ENCODE measurements at places on chromosomes 4 and X.

DNA sequence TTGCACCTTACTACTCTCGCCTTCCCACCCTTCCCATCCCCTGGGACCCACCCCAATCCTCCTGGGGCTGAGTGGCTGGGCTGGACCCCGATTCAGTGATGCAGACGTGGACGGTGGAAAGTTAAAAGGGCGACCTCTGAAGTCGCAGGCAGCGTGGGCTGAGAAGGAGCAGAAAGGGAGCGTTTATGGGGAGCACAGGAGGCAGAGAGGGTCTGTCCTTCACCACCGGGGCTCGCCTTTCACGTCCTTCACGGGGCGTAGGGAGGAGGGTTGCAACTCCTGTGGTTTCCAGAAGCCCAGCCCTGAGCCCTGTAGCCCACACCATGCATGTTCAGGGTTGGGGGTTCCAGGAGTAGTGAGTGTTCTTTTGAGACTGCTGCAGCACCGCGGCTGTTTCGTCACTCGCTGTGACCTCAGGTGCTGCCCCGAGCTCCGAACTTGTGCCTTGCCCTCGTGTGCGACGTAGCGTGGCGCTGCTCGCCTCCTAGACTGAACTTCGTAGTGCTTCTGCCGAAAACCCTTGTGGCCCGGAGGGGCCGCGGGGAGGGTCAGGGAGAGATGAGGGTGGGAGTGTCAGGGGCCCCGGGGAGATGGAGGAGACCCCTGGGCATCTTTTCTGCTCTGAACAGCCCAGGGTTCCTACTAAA lies 1.6 kb downstream of the NHS start:
- DNase-seq, result peak; percentile 25

DNA sequence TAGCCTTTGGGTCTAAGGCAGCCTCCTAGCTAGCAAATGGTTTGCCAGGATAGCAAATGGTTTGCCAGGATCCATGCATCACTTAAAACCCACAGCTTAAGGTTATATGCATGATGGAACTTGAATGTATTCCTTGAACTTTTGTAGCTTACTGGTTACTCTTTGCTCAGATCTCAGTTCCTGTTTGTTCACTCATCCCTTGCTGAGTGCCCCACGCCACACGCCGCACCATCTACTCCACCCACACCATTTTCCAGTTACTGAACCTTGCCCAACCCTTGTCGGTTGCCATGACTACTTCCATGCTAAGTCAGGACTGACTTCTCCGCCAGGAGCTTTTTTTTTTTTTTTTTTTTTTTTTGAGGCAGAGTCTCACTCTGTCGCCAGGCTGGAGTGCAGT lies 29.5 kb upstream of the XIAP start:
- peak; percentile 28 for DNase-seq

- DNase-seq, result no peak
These were observed 52.9 kb downstream of the CRLF2 start for GRCh38 chrX:1159548-1159947.

DNA sequence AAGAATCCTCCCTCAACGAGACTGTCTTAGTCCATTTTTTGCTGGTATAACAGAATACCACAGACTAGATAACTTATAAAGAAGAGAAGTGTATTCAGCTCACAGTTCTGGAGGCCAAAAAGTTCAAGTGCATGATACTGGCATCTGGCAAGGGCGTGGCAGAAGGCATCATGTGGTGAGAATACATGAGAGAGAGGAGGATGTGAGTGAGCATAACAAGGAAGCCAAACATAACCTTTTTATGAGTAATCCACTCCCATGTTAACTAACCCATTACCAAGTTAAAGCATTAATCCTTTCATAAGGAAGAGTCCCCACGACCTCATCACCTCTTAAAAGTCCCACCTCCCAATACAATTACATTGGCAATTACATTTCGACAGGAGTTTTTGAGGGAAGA lies 504.6 kb downstream of the IQCM start:
- no peak for DNase-seq

DNA sequence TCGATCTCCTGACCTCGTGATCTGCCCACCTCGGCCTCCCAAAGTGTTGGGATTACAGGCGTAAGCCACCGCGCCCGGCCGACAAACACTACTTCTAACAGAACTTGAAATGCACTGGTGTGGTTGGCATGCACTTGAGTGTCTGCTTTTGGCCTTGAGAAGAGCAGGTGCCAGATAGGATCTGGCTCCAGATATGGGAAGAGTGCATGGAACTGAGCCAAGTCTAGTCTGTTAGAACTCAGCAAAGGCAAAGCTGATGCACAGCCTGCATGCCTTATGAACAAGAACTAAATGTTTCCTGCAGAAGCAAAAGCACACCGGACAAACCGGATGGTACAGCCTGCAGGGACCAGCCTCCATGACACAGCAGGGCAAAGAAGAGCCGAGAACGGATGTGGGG lies 35.1 kb upstream of the TBL1X start:
- no peak for DNase-seq

DNA sequence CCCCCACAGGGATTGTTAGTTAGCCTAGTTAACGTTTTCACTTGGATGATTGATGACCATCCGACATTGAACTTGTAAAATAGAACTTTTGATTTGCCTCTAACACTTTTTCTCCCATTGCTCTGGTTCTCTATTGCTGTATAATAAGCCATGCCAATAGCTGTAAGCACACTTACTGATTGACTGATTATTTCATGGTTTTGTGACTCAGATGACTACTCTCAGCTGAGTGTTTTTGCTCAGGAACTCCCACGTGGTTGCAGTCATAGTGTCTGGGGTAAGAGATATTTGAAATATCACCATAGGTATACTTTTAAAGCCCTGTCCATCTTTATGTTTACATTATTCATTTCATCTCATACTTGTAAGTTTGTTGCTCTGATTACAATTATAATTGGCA lies 1285.5 kb downstream of the STIM2 start:
- no peak for DNase-seq

DNA sequence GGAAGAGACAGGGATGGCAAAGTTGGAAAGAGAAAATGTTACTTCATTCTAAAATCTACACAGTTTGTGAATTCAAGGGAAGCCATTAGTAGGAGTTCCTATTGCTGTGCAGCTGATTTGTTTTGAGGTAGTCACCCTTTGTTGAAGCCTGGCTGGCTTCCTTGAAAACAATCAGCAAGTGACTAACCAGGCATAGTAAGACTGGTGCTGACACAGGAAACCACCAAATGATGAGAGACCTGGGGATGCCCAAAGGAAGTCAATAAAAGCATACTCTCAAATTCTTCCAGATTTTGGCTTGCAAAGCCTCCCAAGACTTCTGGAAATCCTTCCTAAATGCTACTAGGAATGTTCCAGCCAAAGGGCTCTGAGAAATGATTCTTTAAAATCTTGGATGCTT lies 23.9 kb upstream of the PRDM8 start:
- peak; percentile 43 for DNase-seq

DNA sequence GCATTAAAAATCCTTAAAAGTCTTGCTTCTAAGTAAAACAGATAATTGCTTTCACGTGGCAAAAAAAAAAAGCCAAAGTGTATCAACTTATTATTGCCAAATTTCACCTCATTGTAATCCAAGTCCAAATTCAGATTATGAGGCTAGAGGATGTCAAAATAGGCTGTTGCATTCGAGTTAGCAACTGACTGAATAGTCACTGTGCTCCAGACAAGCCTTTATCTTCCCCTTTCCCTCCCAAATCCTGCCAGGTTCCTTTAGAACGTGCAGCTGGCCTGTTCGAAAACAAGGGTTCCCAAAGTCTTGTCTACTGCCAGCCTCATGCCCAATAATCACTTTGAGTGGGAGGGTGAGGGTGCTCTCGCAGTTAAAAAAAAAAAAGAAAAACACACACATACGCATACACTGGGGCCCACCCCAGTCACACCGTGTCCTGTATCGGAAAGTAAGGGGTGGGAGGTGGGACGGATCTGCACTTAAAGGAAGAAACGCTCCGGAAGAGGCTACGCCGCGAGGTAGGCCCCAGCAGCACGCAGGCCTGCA lies 603 bp downstream of the MAD2L1 start:
- DNase-seq, result no peak

- DNase-seq, result no peak
These were observed 41.1 kb downstream of the DDIT4L start for GRCh38 chr4:100149190-100149589.

DNA sequence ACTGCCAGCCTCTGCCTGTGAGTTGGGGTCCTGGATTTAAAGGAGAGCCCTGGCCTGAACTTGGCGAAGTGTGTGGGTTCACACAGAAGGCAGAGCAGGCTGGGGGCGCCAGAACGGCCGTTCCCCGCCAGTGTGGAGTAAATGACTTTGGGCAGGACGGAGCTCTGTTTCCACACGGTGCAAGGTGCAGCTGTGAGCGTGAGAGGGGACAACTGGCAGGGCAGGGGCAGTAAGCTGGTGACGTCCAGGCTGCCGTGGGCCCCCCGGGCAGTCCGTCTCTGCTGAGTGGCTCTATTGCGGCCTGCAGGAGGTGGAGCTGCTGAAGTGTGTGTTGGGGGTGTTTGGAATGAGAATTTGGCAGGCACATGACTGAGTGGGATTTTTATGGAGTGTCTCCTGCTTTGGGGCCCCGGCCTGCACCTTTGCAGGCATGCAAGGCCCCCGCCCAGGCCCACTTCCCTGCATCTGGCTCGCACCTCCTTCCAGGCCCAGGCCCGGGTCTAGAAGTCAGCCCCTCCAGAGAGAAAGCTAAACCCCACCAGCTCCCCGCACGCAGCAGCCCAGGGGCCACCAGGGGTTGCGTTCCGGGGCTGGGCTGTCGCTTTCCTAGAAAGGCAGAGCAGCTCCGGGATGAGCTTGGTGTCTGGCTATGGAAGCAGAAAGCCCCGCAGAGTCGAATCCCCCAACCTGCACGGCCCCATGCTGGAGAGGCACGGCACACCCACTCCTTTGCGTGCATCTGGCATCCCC lies 62.2 kb upstream of the GRPEL1 start:
- no peak for DNase-seq

All from stimulated activated CD8-positive, alpha-beta memory T cell treated with anti-CD3 and anti-CD28 coated beads, Interleukin-4, amount 100 ng/mL, for 48 hours (primary cell).